ENCODE measurements at places on chromosomes 2 and 18.

GRCh38 chr2:216792222-216793021 lies 67.4 kb downstream of the TNP1 start:
- peak; percentile 6 for DNase-seq

DNA sequence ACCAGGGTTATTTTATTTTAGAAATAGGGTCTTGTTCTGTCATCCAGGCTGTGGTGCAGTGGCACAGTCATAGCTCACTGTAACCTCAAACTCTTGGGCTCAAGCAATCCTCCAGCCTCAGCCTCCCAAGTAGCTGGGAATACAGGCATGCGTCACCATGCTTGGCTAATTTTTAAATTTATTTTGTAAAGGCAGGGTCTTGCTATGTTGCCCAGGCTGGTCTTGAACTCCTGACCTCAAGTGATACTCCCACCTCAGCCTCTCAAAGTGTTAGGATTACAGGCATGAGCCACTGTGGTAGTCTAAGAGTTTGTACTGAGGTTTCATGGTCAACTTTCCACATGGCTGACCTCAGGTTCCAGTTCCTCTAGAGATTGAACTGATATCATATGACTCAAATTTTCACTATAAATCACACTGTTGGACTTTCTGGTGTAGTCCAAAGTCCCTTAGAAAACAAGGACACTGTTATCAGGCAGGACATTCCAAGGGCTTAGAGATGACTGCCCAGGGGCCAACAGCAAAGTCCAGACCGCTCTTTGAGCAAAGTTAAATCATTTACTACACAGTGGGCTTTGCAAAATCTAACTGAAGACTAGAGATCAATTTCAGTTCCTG lies 82.0 kb upstream of the MEX3C start:
- DNase-seq = no peak

- no peak for DNase-seq
Observed at GRCh38 chr2:71129902-71130151, 202 bp downstream of the MCEE start.

DNA sequence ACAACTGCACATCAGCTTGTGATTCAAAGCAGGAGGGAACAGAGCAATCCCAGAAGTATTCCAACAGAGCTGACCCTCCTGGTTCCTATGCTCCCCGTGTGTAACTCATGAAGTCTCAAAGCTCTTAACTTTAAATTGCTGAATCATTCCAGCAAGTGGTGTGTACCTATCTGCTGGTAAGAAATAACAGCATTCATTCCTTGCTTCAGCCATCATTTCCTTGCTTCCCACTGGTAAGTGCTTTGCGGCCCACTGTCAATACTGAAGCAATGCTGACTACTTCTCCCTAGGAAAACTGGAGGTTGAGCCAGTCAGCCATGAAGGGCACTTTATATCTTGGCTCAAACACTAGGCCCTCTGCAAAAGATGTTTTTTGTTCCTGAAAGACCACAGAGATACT lies 222.4 kb downstream of the EXOC6B start:
- no peak for DNase-seq

DNA sequence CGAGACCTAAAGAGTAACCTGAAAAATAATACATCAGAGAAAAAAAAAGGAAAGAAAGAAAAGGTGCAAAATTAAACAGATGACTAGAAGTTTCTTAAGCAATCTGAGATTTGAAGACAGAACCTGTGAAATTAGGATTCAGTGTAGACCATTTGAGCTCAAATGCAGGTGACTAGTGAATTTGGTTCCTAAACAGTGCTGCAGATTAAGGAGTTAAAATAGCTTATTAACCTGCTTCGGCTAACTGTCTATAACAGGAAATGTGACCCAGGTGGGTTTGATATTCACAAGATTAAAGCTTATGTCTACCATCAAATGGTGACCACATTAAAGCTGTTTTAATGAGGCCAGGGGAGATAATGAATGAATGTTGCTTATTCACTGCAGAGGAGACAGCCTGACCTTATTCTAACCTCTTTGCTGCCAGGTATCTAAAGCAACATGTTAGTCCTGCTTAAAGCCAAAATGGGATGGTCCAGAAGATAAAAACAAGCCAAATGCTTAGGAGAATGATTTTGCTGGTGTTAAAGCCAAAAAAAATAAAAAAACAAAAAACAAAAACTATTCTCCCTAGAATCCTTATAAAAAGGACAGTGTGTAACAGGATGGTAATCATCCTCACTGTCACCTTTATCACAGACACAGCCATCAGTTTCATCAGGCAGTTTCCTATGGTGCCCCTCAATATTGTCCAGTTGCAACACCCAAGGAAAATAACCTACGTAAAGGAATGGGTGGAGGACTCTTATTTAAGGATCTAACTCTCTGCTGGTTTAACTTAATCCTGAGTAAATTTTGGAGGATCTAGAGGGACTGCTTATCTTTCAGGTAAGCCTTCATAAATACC lies 769.0 kb upstream of the ZEB2 start:
- no peak for DNase-seq

GRCh38 chr2:101419096-101419663 lies 31.9 kb upstream of the CREG2 start:
- peak; percentile 85 for DNase-seq

GRCh38 chr2:172763079-172763478 lies 27.4 kb downstream of the RAPGEF4 start:
- no peak for DNase-seq

GRCh38 chr2:52897511-52898044 lies 870.0 kb upstream of the CHAC2 start:
- DNase-seq = no peak

- DNase-seq = no peak
Observed at GRCh38 chr18:65750389-65751154, at the start of gene CDH7. CDH7 (plus strand) TSS chr18:65751012; CDS start chr18:65762843, 11,831 bp downstream.

DNA sequence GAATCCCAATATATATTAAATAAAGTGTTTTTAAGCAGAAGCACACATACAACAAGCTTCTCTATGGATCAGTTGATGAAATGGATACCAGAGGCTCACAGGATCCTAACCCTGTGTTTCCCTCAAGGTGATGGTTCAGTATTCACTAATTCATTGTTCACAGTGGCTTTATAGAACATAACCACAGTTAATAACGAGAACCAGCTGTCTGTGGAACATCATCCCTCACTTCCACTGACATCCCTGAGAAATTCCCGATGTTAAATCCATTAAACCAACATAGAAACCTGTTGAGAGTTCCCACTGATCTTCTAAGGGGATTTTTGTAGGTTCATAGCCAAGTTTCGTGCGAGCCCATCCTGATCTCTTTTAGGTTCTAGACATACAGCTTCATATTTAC lies 29.0 kb downstream of the CCDC195 start:
- DNase-seq = no peak

GRCh38 chr18:9961041-9961440 lies 47.2 kb downstream of the VAPA start:
- DNase-seq = peak; percentile 59

- peak; percentile 42 for DNase-seq
Observed at GRCh38 chr2:47190188-47190881, 35.2 kb upstream of the STPG4 start.

DNA sequence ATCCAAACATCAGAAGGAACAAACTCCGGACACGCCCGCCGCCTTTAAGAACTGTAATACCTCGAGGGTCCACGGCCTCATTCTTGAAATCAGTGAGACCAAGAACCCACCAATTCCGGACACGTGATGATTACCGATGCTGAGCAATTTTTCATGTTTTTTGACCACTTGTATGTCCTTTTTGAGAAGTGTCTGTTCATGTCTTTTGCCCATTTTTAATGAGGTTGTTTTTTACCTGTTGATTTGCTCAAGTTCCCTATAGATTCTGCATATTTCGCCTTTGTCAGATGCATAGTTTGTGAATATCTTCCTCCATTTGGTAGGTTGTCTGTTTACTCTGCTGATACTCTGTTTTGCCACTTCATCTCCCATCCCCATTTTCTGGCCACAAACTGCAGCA lies 150.4 kb downstream of the IRS1 start:
- no peak for DNase-seq

GRCh38 chr2:200689115-200689514 lies 103.3 kb downstream of the AOX1 start:
- peak; percentile 30 for DNase-seq

DNA sequence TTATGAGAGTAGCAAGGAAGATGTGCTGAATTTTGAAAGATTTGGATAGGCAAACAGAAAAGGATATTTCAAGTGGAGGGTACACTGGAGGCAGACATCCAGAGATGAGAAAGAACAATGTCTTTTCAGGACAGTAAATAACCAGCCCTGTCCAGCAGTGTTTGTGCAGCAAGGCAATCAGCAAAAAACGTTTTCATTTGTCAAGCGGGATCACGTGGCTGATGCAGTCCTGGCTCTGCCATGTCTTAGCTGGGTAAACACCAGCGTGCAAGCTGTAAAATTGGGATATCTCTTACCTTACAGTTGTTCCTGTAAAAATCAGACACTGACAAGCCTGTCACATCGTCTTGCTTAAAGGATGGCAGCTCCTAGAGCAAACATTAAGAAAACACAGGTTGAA lies 67.8 kb downstream of the CWC22 start:
- no peak for DNase-seq

DNA sequence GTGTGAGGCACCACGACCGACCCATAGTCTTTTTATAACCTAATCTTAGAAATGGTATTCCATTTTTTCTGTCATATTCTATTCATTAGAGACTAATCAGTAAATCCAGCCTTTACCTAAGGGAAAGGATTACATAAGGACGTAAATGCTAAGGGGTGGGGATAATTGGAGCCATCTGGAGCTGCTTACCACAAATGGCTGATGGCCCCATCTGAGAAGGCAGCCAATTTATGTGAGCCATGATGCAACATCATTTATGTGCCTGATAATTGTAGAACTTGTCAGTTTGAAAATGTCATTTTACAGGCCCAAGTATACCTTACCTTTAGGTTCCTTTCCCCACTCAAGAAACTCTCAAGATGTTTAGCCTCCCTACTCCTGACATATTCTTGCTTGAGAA lies 44.0 kb downstream of the ARHGEF33 start:
- DNase-seq = peak; percentile 7

- DNase-seq = peak; percentile 23
Observed at GRCh38 chr2:53347269-53347668, 420.3 kb upstream of the CHAC2 start.

DNA sequence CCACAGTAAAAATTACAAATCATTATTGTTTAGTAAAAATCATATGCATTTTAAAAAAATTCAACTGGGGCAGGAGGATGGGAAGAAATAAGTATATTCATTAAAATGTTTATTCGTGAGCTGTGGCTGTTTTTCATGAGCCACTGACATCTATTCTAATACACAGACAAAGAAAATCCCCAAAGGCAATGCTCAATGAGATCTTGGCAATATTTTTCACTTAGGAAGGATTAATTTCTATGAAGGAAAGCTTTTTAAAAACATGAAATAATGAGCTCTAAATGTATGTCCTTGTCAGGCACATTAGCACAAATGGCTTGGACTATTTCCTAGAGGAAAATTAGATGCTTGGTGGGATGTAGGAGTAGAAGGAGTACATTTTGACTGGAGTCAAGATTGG lies 262.0 kb upstream of the MMADHC start:
- DNase-seq = no peak

GRCh38 chr18:26356045-26356785 lies 130.0 kb downstream of the TAF4B start:
- DNase-seq = no peak

DNA sequence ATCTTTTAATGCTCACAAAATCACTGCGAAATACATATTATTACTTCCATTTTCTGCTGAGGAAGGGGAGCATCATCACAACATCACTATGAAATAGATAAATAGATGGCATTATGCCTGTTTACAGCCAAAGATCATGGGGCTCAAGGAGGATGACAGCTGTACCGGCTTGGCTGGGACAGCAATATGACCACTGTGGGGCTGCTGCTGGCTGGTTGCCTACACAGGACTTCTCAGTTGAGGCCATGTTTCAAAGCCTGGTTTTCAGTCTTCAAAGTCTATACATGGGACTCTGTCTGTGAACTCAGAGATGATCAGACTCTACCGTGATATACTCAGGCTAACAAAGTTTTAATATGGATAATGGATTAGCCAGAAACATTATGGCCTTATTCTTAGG lies 58.7 kb downstream of the SPATS2L start:
- DNase-seq = no peak

GRCh38 chr2:159051133-159051532 lies 82.7 kb downstream of the TANC1 start:
- no peak for DNase-seq

- no peak for DNase-seq
Observed at GRCh38 chr18:73043611-73044010, 175.8 kb upstream of the NETO1 start.

DNA sequence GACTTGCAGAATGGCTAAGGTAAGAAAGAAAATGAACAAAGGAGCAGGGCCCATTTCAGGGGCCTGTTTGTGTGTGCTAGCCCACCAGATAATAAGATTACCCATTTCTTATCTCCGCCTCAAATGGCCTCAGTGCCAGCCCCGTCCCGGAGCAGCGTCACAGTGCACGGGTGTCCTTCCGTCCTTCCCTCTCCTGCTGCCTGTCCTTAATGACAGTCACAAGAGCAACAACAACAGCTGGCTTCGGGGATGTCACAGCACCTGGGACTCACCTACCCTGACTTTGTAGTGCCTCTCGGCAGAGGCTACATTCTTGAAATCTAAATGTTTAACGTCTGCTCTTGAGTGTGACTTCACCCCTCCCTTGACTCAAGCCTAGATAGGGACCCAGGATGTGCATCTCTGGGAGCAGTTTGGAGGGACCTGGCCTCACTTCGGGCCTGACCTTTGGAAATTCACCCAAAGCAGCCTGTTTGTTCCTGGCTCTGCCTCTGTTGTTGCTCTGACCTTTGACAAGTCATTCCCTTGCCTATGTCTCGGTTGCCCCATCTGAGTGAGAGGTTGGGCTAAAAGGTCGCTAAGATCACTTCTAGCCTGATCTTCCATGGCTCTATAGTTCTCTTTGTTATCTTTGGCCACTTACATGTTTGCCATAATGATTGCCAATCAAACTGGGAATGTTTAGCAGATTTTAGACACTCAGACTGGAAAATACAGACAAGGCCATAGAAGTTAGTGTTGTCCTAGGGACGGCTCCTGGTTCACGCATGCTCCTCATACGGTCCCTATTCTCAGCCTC lies 122.5 kb downstream of the KLHL29 start:
- DNase-seq = no peak

GRCh38 chr2:234714711-234715110 lies 217.8 kb upstream of the ARL4C start:
- no peak for DNase-seq
